ENCODE measurements at places on chromosomes 3 and 15.

DNA sequence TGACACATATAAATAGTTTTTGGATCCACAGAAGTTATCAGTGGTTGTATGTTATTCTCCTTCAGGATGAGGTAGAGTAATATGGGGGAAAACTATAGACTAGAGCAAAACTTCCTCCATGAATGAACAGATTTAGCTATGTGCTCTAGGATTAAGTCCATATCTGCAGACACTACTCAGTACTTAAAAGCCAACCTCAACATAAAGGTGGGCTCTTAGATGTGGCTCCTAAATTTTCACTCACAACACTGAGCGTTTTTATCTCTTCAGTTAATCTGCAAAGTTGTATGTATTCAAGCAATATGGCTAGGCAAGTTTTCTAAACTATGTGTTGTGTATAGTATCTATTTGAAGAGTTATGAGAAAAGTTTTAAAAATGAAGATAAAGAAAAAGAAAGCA, 147.0 kb upstream of the SLITRK3 start:
- H3K27ac ChIP-seq: no peak overlapping the region
- H3K4me3 ChIP-seq: no peak overlapping the region
- no peaks in the 10 kb centered on the region for H3K27me3 ChIP-seq

DNA sequence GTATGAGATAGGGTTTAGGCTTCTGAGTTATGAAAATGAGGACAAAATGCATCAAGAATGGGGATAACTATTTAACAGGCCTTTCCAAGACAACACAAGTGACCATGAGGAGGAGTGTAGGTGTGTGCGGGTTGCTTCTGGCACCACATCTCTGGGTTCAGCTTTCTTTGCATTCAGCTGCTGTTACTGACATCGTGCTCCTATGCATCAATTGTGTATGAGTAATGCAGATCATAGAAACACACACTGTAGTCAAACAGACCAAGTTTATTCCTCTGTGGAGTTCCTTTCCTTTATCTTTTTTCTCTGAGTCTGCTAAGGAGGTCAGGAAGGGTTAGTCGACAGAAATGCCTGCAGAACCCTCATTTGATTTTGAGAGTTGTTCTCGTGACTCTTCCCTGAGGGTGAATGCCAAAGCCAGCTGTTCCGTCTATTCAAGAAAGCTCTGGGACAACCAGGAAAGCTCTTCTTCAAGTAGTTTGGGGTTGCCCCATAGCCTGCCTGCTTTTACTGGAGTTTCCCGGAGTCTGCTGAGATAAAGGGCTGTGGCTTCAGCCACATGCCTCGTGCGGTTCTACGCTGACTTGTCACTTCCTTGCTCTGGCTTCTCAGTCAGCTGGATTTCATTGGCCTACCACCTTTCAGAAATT, 136.7 kb upstream of the TLE3 start:
- no peak overlapping the region for H3K4me3 ChIP-seq
- DNase-seq: no peak

DNA sequence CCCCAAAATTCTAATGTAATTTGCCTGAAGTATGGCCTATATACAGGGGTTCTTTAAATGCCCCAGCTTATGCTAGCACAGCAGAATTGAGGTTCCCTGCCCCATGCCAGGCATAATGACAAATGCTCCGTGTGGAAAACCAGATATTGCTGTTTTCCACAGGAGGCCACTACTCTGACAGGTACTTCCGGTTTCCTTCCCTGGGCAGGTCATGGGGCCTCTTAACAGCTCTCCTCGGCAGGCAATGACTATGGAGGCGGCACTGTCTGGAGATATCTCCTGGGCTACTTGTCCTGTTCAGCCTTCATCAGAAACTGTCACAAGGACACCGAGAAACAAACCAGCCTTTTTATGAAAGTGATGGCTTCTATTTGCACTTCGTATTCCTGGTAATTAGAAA, 54.8 kb downstream of the SLC7A14 start:
- H3K27ac ChIP-seq: no peak overlapping the region
- no peak overlapping the region for H3K4me3 ChIP-seq
- no peak for DNase-seq
- no peaks in the 10 kb centered on the region for H3K4me1 ChIP-seq
- no peaks in the 10 kb centered on the region for H3K27me3 ChIP-seq

DNA sequence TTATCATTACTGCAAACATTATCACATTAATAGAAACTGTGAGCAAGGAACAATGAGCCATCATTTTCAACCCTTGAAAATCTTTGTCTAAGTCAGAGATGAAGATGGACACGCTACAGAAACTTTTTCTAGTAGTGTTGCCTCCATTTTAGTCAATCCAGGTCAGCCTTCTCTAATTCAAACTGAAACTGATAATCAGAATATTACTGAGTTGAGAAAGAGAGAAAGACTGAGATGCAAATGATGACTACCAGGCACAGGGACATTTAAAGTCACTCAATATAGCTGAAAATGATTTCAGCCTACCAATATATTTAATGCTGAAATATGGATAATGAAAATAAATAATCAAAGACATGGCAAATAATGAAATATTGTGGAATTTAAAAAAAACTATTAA, 261.4 kb downstream of the GBE1 start:
- no peaks in the 10 kb centered on the region for H3K27me3 ChIP-seq
- 0 out of 2 replicates have a peak, but pooled peaks cover 3% of the 10 kb centered on the region for H3K36me3 ChIP-seq
- no peak overlapping the region for H3K27ac ChIP-seq
- H3K4me1 ChIP-seq: no peaks in the 10 kb centered on the region

Data from Karpas-422 (cell line).